ENCODE measurements at places on chromosomes 5 and 9.

GRCh38 chr5:140857987-140858240 is 2.2 kb downstream of the PCDHA10 start:
- DNase-seq = no peak

DNA sequence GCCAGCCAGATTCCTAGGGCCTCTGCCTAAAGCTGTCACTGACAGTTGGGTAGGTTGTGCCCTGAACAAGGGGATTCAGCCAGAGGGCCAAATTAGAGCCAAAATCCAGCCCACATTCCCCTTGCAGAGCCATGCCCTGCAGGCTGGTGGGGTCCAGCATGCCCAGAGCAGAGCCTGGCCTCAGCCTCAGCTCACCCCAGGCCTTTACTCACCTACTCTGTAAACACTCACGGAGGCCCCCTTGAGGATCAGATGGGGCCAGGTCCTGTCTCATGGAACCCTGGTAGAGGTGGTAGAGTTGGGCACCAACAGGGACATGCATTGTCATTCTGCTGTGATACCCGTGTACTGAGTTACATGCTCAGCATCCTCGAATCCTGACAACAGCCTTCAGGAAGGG is 74.9 kb downstream of the LMX1B start:
- no peak for DNase-seq

DNA sequence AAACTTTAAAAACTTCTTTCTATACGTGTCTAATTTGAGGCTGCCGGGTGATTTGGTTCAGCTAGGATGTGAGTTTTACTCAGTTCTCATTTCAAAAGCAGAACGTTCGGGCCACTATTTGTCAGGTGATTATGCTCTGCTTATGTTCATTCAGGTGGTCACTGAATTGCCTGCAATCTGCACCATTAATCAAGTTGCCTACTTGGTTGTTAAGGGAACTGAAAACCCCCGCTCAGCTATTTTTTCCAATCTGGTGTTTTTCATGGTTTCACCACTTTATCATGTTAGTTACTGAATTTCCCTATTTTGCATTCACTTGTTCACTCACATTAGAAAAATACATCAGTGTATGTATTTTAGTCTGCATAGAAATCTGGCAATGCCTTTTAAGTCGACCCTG is 523.0 kb downstream of the CSNK1G3 start:
- no peak for DNase-seq

DNA sequence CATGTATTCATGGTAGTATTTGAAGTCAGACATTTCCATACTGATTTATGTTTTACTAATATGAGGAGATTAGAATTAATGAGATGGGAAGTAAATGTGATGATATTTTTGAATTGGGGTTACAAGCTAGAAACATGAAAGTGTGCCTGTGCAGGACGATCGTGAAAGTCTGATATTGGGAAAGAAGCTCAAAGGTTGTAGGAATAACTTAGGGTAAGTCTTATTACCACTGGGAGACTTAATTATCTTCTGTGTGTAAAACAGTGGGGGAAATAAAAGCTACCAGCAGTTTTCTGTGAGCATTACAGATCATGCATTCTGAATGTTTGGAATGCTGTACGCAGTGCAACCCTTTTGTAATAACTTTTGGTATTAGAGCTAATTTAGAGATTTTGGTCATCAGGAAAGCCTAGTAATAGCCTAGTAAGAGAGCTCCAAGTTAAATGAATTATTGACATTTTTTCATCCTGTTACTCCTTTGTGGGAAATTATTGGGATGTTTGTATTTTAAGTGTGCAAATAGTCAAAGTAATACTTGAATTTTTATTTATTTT is 153.9 kb downstream of the PCSK5 start:
- no peak for DNase-seq

- DNase-seq = no peak
These were observed 597 bp upstream of the SLC34A3 start for GRCh38 chr9:137229903-137230704.

Data from stimulated activated CD4-positive, alpha-beta T cell treated with anti-CD3 and anti-CD28 coated beads, Interleukin-15, amount 100 ng/mL, for 1 hour (primary cell).